ENCODE measurements at places on chromosomes 2 and 18. TPM values are rescaled to one million over a fixed set of nuclear protein-coding genes. Genes with fewer than 3 reads are reported as not detected.

DNA sequence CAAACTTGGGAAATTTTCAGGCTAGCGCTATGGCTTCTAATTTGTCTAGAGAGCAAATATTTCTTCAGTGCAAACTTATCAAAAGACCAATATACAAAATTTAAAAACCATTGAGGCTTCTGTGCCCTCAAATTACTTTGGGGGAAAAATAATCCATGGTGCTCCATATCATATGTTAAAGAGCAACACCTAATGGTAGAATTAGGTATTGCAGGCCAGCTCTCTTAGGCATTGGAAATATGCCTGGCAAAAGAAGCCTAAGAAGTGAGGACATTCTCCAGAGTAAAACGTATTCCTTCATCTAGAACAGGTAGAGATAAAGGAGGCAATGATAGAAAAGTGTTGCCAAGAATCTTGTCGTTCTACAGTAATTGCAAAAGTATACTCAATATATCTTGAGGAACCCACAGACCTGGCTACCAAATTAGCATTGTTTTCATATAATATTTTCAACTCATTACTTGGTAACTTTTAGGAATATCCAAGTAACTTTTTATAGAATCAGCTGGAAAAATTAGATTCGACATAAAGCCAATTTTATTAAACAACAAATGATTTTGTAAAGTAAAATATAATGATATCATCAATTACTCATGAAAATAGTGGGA lies 401.1 kb downstream of the BCL11A start:
- DNase-seq, result no peak
- no peak overlapping the region for H3K27ac ChIP-seq
- no peaks in the 10 kb centered on the region for H3K36me3 ChIP-seq
- peaks cover 5% of the 10 kb centered on the region for H3K27me3 ChIP-seq
- no peak overlapping the region for H3K4me3 ChIP-seq
- H3K4me1 ChIP-seq, result peaks cover 2% of the 10 kb centered on the region

- peaks cover 30% of the 10 kb centered on the region for H3K36me3 ChIP-seq
- H3K27ac ChIP-seq, result peak overlapping the region; percentile 87
- peaks cover 2% of the 10 kb centered on the region for H3K27me3 ChIP-seq
Measured at GRCh38 chr2:239259173-239259572, 141.6 kb downstream of the HDAC4 start.

DNA sequence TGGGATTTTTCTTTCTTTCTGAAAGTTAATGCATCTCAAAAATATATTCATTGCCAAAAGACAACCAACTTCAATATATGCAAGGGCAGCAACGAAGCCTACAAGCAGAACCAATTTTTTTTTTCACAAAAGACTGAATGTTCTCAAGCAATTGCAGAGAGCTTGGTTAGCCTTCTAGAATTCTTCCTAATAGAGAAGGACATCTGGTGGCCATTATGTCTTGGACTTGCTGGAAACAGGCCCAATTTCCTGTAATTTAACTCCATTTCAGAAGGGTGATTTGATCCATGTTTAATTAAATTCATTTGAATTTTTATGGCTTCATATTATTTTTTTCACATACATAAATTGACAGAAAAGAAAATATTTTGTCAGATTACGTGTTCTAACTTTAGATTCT lies 208.0 kb downstream of the TPGS2 start:
- H3K27ac ChIP-seq, result no peak overlapping the region
- peaks cover 6% of the 10 kb centered on the region for H3K27me3 ChIP-seq
- no peak overlapping the region for H3K4me3 ChIP-seq
- no peak for DNase-seq
- H3K36me3 ChIP-seq, result no peaks in the 10 kb centered on the region
- H3K4me1 ChIP-seq, result no peaks in the 10 kb centered on the region

DNA sequence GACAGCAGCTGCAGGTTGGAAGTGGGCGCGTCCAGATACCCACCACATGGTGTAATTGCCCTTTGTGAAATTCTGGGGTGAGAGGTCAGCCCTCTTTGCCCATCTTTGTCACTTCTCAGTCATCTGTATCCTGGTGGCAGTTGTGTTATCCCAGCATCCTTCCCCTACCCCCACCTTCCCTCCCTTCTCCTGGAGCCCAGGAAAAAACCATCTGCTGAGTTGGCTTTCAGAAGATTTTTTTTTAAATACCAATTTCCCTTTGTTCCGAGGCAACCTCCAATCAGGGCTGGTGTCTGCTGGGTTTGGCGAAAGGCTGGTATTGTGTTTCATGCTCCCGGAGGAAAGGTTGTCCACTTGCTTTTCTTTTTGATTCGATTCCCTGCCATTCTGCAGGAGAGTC lies 35.2 kb downstream of the SETBP1 start:
- peaks cover 5% of the 10 kb centered on the region for H3K27me3 ChIP-seq
- no peak overlapping the region for H3K4me3 ChIP-seq
- H3K36me3 ChIP-seq, result peaks cover 45% of the 10 kb centered on the region
- H3K4me1 ChIP-seq, result peaks cover 63% of the 10 kb centered on the region

TCF4 gene
- total RNA-seq, result 2.0 TPM

CELF4 gene
- total RNA-seq, result not detected

TWIST2 gene
- total RNA-seq, result not detected

FAM124B gene
- 0.23 TPM for total RNA-seq

Measured in activated CD8-positive, alpha-beta memory T cell treated with anti-CD3 and anti-CD28 coated beads, Interleukin-2, amount 10 ng/mL, durations not matched to agents 7 days and 5 days (primary cell).